Stimulated activated naive CD4-positive, alpha-beta T cell (primary cell): ENCODE measurements at places on chromosomes 3 and 15.

DNA sequence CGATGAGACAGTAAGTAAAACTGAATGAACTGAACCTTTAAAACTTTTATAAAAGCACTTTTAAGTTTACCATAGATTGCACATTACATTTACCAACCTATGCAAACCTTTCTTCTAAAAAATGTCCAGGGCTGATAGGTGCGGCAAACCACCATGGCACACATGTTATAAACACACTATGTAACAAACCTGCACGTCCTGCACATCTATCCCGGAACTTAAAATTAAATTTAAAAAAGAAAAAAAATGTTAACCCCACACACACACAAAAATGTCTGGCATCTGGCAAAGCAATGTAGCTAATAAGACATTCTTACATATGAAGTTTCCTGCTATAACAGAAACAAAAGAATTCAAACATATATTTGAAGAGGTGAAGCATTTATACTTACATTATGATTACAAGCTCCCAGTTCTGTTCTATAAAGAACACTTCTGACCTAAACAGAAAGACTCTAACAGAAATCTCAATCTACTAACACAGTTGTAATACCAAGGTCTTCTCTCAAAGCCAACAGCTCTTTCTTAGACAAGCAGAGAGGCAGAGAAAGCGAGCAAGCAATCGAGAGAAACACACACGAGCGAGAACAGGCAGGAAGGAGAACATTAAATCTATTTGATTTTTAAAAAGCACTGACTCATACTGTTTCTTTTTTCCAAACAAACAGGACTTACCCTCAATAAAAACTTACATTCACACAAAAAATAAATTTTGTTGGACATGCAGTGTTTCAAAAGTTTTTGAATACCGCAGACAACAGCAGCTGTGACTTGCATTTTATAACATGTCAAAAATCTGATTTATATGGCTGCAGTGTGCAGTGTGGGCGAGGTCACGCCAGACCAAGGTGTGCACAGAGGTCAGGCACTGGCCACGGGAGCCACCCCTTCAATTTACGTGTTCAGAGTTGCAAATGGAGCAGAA lies at the start of gene NRG4:
NRG4 (minus strand) TSS at position 798 of the 925 bp plus-strand sequence. CDS start 1,194 bp downstream, outside the sequence.
- no peak for DNase-seq

- no peak for DNase-seq
These were observed 79.2 kb downstream of the ABI3BP start for GRCh38 chr3:100913870-100914648.

DNA sequence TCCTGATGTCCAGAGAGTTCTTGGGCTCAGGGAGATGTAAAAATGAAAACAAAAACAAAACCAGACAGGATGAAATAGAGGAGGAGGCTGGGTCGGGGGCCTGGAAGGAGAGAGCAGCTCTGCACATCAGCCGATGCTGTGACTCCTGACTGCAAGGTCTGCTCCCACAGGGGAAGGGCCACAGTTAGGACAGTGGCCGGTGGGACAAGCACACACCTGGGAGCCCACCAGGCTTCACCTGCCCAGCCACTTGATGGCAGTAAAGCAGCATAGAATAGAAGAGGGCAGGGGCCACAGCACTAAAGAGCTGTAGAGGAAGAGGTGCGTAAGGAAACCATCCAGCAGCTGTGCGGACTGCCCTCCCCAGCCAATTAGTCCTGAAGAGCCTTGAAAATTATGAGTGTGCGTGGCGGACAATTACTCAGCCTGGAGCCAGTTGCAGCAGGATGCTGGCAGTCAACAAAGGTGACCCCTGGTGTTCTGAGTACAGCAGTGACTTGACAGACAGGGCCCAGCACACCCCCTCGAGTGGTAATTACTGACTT lies 29.8 kb downstream of the ALS2CL start:
- peak; percentile 11 for DNase-seq

GRCh38 chr3:98734735-98735134 lies 28.4 kb upstream of the ST3GAL6 start:
- DNase-seq = no peak

DNA sequence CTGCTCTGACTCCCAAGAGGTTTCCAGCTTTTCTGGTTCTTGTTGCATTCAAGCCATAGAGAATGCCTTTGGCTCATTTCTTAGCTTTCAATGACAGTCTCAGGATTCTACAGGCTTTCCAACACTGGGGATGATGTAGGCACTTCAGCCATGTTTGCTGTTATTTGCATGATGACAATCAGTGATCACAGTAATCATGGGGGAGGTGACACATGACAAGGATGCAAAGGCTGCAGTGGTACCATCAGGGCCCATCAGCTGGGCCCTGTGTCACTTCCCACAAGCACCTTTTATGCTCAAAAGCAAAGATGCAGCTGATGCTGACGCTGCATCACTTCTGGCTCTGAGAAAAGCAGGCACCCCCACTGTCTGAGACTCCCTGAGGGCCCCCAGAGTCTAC lies 18.6 kb downstream of the EPHB1 start:
- DNase-seq = no peak
